ENCODE measurements at places on chromosomes 2 and 18.

DNA sequence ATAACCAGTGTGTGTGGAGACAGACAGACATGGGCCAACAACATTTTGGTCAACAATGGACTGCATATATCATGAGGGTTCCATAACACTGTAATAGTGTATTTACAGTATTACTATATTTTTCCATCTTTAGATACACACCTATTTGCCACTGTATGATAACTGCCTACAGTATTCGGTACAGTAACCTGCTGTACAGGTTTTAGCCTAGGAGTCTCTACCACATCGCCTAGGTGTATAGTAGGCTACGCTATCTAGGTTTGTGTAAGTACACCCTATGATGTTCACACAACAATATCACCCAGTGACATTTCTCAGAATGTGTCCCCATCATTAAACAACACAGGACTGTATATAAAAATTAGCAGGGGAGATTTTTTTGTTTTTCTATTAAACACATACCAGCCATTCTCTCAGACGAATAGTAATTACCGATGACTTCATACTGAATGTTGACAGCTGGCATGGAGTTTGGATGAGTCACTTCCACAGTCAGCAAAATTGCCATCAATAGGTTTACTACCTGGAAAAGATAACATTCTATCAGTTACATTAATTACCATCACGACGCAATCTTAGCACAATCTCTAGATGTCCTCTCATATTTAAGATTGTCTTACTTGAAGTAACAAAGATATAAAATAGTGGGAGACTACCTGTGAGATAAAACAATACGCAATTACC is 10.8 kb downstream of the LAPTM4A start:
- no peak for DNase-seq

DNA sequence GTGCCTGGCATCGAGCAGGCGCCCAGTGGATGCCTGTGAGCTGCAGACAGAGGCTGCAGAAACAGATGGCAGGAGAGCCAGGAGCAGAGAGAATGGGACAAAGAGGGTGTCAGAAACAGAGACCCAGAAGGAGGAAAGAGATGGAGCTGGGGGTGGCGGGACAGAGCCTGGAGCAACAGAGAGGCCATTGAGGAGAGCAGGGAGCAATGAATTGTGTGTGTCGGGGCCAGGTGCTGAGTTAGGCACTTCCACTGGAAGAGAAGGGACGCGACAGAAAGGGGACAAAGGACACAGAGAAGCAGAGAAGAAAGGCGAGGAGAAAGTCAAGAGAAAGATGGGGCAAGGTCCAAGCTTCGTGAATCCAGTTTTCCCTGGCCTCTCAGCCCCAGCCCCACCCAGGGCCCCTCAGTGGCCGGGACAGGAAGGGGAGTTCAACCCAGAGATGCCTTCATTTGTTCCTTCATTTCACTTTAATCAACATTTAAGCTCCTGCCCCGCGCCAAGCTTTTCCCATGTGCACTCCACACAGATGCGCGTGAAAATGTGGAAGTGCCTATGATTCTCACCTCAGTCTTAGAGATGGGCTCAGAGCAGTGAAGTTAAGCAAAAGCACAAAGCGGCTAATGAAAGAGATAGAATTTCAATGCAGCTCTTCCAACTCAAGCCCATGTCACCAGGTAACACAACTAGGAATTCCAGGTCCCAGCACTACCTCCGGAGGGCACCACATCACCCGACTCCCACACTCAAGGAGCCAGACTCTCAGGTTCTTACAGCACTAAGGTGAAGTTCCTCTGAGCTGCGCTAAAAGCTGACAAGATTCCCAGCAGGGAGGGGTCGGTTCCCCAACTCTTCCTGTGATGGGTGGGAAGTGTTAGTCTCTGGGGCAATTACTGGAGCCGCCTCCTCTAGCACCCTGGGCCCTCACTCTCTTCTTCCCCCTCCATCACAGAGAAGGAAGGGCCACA is 55.1 kb downstream of the TNS1 start:
- DNase-seq = no peak

DNA sequence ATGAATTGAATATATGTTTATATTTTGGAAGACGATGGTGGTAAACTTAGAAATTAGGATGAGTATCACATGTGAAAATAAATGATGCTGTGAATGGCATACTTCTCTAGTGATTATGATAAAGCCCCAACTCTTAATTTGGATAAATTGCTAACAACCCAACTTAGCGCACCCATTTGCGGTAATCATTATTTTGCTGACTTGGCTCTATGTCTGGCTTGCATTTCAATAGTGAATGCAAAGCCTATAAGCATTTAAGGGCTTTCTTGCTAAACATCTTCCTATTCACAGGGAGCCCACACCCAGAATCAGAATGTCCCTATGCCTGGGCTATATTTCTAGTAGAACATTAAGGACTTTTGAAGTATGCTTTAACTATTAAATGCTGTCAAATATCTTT is 910.7 kb upstream of the FANCL start:
- DNase-seq = no peak

- DNase-seq = peak; percentile 81
Observed at GRCh38 chr2:127067620-127068350, 39.2 kb downstream of the BIN1 start.

DNA sequence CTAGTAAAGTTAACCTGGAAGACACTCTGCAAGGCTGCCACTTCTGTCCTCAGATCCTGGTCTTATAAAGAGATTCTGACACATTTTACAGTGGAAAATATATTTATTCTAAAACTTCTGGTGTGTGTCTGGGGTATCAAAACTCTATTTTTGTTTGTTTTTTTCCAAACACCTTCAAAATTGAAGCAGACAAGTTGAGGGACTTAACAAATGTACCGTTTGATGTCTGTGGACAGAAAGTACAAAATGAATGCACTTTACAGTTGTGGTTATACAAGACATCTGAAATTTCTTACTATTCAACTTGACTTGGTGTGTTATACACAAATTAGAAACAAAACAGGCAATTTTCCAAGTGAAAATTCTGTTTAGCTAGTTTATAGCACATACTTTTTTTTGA is 823.2 kb upstream of the SALL3 start:
- no peak for DNase-seq

- DNase-seq = no peak
Observed at GRCh38 chr18:2641638-2642037, 13.9 kb upstream of the SMCHD1 start.

GRCh38 chr2:47607680-47608061 is 175.3 kb upstream of the MSH6 start:
- DNase-seq = no peak

DNA sequence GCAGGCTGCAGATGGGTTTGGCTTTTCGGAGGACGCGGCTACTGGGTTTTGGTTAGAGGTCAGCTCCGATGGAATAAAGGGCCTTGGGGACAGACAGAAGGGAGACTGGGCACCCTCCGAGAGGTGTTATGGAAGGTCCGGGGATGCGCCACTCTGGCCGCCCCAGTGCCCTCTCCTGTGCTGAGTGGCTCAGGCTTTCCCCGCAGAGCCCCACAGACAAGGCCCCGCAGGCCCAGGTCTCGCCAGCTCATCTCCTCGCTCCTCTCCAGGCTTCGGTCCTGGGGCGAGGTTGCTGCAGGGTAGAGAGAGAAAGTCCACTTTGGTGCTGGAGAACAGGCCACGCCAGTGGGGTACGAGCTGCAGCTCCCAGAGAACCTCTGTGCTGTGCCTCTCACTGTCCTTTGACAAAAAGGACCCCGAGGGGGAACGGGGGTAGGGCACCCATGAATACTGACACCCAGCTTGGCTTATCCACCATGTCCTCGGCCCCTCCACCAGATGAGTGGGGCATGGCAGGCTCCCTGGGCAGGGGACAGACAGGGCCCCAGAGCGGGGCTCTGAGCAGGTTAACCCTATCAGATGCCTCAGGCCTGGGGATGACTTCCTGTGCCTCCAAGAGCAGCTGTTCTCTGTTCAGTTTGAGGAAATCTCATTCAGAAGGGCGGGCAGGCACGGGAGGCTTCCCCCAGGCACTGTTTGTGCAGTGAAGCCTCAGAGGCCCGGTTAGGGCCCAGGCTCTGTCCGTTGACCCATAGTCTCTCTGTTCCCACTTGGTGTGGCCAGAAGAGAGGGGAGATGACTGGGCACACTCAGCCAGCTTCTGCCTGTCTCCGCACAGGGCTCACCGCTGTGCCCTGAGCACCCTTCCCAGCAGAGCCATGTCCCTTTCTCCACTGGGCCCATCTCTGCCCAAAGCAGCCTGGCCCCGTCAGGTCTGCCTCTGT is 15.7 kb upstream of the CNNM3 start:
- peak; percentile 2 for DNase-seq

- DNase-seq = no peak
Observed at GRCh38 chr18:54232485-54233227, 8.2 kb upstream of the MBD2 start.

DNA sequence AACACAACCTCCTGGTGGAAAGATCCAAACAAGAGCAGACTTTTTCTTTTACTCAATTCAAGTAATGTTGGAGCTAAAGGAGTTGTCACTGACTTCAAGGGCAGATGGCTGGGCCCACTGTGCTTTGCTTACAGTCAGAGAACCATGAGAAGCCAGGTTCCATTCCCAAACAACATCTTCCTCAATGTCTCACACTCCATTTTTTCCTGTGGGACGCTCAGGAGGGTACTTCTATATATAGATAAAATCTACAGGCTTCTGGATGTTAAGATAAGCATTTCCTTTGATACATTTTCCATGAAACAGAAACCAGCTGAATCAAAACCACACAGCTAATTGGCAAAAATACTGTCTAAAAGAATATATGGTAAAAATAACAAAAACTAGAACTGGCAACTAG is 14.4 kb downstream of the IWS1 start:
- no peak for DNase-seq

DNA sequence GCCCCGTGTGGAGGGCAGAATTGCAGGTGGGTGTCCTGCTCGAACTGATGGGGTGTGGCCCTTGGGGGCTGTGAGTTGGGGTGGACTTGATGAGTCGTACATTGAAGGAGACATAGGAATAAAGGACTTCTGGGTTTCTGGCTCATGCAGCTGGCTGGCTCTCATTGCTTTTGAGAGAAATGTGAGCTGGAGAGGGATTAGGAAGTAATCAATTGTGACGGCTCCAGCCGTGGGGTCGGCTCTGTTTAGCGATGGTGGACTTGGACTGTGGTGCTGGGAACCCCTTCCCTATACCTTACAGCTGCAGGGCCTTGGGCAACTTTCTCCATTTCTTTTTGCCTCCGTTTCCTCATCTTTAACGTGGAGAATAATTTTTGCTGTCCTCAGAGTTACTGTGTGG is 9.2 kb downstream of the IMPA2 start:
- DNase-seq = no peak

- DNase-seq = no peak
Observed at GRCh38 chr2:121330921-121331320, 45.9 kb upstream of the TFCP2L1 start.

GRCh38 chr2:98975611-98976010 is 39.6 kb upstream of the CRACDL start:
- DNase-seq = no peak

Measured in HuH-7.5 (cell line).